Activated CD4-positive, CD25-positive, alpha-beta regulatory T cell (primary cell): ENCODE measurements at places on chromosomes 5 and 9.
A peak's percentile ranks its signal among the peaks of the same experiment; 100 is the strongest.

- peak; percentile 1 for DNase-seq
These were observed 831.8 kb downstream of the TAF11L14 start for GRCh38 chr5:18465833-18466681.

GRCh38 chr9:110303133-110303532, 34.5 kb downstream of the TXNDC8 start:
- DNase-seq = no peak

DNA sequence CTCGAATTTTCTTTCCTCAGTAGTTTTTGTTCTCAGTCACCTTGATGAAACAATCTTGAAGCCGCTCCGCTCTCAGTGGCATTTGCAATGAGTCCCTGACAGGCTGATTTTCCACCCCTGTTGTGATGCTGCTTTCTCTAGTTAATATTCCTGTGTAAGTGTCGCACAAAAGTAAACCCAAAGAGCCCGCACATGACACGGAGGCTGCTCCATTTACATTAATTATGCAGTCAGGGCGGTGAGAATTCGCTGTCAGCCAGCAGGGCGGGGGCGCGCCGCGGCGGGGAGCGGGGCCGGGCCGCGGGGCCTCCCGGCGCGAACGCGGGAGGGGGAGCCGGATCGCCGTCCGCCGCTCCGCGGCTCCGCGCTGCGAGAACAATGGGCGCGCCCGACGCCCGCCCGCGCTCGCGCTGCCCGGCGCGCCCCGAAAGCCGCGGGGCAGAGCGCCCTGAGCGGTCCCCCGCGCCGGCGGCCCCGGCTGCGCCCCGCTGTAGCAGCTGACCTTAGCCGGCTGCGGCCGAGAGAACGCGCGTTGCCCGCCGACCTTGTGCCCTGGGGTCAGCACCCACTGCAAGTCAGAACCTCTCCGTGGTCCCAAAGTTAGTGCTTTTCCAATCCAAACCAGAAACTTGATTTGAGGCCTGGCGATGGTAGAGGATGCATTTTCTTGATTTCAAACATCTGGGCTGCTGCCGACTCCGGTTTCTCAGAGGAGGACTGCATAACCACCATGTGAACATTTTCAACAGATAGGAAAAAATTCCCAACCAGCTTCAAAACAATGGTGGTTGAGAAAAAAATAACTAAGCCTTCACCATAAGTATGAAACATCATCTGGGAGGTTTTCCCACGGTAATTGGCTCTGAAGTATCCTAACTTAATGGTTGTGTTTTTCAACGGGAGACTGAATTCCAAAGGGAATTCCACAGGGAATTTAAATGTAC, 142.6 kb downstream of the PBX3 start:
- DNase-seq = no peak

- no peak for DNase-seq
These were observed 9.3 kb upstream of the ROPN1L start for GRCh38 chr5:10432059-10433008.

GRCh38 chr5:29122306-29122705, 2071.2 kb upstream of the CDH6 start:
- no peak for DNase-seq

DNA sequence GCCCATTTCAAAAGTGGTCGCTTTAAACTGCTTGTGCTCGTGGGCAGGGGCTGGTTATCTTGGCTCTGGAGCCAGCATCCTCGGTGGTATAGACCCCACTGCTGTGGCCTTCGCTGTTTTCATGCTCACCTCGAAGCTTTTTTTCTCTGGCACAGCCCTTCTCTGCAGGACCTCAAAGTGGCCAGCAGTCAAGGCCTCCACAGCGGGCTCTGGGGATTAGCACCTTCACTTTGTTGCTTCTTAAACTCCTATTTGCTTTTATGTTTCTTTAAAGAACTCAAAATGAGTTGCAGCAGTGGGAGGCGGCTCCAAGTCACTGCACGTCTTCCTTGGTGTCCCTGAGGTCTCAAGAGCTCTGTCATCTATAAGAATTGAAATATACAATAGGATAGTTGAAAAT, 165.1 kb downstream of the CACNA1B start:
- DNase-seq = no peak

DNA sequence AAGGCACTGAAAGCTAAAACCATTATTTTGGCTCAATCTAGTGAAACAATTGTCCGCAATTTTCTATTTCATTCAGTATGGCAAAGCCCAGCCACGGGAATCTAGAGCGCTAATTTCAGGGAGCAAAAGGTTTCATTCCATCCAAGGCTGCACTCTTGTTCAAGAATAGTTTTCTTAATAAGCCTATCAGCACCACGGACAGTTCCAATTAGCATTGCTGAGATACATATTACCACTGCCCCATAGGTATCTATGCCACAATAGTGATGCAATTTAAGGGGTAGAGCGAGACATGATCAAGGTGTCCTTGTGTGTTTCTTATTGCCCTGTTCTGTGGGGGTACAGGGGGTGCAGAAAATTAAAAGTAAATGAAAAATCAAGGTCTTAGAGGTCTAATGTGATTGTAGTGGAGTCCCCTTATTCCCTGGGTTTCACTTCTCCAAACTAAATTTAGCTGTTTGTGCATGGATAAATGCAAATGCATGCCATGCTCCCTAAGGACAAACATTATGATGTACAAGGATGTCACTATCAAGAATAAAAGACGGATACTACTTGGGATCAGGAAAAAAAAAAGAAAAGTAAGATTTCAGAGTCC, 45.5 kb downstream of the SPOCK1 start:
- no peak for DNase-seq
